ENCODE measurements at places on chromosomes 3 and 15.

DNA sequence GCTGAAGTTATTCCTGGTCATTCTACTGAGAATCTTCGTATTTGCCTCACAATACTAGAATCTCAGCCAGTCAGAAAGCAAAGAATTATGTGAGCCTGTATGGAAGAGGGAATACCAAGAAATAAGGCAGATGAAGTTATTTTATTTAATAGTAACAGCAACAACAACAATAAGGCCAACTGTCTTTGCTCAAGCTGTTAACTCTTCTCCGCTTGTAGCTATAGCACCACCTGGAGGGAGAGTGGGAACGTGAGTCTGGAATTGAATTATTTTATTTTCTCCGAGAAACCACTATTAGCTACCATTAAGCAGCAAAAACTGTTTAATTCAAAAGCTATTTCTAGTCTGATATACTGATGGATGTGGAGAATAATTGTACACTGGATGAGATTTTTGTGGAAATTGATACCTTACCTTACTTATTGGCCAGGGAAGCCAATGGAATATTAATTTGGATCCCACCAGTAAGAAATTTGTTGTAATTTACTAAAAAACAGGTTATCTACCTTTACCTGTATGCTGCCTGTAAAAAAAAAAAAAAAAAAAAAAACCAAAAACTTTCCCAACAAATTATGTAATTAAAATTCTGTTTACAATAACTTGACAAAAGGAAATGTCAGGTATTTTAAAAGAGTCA, 50.1 kb downstream of the CALML4 start:
- DNase-seq: no peak

GRCh38 chr3:38580450-38581382, 68.8 kb downstream of the SCN5A start:
- DNase-seq: no peak

DNA sequence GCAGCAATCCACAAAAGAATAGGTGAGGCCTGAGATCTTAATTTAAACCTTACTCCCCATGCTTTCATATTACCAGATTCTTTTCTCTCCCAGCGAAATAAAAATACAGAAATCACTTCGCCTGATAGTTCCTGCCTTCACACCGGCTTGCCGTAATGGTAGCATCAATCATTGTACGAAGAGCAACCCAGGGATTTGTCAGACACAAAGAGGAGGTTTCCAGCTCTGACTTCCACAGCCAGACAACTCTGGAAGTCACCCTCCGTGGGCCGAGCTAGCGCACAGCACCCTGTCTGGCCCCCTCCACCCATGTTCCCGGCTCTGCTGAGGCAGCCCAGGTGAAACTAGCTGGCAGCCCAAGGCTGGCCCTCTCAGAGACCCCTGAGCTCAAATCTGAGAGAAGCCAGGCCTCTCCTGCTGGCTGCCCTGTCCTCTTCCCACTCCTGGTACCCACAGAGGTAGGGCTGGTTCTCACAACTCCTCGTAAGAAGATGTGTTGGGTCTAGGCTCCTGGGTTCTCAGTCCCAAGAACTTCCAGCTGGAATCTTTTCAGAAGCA, 156.9 kb upstream of the BNIP2 start:
- DNase-seq: no peak

DNA sequence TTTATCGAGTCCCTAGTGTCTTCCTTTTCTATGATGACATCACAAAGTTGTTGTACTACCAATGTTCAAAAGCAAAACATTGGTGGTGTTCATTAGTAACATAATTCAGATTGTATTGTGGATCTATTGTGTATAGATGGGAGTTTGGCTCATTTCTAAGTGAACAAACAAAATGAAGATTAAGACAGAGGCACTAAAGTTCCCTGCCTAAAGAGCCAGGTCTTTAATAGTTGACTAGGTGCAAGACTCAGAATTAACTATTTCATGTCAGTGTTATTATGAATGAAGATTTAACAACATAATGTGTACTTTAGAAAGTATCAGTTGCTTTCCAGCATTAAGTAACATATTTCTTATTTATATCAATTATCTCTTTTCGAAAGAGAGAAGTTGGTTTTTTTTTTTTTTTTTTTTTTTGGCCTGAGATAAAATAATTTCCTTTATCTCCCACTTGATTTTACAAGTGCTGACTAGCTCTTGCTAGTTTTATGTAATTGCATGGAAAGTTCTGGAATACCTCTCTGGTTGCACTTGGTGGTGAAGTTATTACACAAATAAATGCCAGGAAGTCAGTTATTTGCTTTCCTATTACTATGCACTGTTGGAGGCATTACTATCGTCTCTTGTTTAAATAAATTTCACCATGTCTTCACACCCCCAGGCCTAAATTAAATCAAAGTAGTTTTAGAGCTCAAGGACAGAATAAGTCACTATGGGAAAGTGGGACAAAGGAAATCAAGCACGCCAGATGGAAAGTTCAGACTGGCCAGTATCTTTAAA, 48.7 kb downstream of the NAALADL2 start:
- no peak for DNase-seq

DNA sequence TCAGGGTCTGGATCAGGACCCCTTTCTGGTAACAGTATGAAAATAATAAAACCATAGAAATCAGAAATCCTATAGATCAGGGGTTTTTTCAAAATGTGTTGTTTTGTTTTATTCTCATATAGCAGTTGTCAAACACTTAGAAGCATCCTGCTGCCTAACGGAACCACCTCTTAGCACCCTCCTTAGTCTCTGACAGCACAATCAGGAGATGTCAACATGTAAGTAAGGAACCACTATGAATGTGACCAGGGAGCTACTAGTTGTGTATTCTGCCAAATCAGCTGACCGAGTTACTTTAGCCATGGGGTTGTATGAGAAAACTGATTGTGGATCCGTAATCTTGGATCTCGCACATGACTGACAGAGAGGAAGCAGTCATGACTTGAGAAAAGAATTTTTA, 22.2 kb downstream of the CCDC39 start:
- DNase-seq: no peak

- DNase-seq: no peak
Measured at GRCh38 chr3:37571269-37571668, 290.4 kb upstream of the CTDSPL start.

DNA sequence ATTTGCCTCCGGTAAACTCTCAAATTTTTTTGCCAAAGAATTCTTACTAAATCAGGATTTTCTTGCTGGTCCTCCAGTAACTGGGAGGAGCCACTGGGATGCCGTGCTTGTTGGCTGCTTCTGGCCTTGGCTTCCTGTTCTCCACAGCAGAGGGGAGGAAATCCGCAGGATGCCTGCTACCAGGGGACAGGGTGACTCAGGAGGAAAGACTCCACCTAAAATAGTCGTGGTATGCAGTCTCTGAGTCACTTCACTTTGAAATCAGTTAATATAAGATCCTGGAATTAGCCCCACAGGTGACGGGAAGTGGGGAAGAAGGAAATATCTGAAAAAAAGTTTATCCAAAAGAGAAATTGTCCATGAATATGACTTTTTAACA, 6.5 kb upstream of the TM4SF18 start:
- peak; percentile 26 for DNase-seq

- no peak for DNase-seq
Measured at GRCh38 chr3:16033889-16034687, 140.4 kb upstream of the GALNT15 start.

DNA sequence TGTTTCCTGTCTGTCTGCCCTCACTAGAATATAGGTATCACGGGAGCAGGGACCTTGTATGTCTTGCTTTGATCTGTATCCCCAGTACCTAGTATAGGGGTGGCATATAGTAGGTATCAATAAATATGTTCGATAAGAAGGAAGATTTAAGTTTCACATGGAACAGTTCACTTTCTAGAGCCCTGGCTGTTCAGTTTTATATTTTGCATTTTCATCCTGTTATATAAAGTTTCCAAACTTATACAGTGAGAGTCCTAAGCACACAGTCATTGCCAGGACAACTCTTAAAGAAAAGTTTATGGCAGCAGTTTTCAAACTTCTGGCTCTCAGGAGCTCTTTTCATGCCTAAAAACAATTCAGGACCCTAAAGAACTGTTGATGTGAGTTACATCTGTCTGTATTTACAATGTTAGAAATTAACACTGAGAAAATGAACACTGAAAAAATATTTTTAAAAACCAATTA, 13.4 kb downstream of the ITPR1 start:
- no peak for DNase-seq

- no peak for DNase-seq
Measured at GRCh38 chr15:60541481-60542299, 62.7 kb upstream of the ICE2 start.

GRCh38 chr3:143484846-143485512, 363.3 kb downstream of the SLC9A9 start:
- no peak for DNase-seq

DNA sequence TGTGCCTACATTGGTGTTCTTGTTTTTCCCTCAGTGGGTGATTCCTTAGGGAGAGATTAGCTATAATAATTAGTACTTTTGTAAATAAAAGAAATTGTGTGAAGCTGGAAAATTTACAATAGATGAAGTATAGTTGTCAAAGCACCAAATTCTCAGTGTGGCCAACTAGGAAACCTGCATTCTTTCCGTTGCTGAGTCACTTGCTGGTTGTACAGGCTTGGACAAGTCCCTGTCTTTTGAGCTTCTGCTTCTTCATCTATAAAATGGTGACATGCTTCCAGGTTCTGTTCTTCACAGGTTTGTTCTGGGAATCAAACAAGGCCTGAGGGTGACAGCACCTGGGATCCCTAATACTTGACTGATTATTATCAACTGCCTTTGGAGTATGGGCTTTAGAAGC, 184.1 kb upstream of the HES1 start:
- no peak for DNase-seq

GRCh38 chr3:2968475-2968874, 141.7 kb downstream of the IL5RA start:
- DNase-seq: no peak

GRCh38 chr3:36312351-36312750, 68.0 kb upstream of the STAC start:
- no peak for DNase-seq

DNA sequence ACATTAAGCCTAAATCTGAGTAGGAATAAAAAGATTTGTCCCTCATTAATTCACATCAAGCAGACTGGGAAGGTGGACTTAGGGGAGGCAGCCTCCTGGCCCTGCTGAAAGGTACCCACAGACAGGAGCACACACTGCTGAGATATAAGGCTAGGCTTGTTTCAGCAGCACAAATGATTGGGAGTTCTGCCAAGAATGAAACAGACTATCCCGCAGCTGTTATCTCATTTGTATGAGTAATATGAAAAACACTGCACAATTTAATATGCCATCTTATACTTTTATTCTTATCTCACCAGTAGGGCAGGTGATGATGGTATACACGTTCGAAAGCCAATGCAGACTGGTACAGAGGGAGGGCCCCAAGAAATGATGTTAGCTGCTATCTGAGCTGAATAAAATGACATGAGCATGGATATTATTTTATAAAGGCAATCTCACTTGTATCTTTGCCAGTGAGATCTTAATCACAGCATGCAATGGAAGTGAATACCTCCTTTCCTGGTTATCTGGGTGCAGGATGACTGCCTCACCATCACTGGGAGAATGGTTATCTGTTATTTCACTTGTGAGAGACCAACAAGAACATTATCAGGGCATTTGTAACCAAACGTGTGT, 258.7 kb upstream of the PPP2R3A start:
- no peak for DNase-seq

DNA sequence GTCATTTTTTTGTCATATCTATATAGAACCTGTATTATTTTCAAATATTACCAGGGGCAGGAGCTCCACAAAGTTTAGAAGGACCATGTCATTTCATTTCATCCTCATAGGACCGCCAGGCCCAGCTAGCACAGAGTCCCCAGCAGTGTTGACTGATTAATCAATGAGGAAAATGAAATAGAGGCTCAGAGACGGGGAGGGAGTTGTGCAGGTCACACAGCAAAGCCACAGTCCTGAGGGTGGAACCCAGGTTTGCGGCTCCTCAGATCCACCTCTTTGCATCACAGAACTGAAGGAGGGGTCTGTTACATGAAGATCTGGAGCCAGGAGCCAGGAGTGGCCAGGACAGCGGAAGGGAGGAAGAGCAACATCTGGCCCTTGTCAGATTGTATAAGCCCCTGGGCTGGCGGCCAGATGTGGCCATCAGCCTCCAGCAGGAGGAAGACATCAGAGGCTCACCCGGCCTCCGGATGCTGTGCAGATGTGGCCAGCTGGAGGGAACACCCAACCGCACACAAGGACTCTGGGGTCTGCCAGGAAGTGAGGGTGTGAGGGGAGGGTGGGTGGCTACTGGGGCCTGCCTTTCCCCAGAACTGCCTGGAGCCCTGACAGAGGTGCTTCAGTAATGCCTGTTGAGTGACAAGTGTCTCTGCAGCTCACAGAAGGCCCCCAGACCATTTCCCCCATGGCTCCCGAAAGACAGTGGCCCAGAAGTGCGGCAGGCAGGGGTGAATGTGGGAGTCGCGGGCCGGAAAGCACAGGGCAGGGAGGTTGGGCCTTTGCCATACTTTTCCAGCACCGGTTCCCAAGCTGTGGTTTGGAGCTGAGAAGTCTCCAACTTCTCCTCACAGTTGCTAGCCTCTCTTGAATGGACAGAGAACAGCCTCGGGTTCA, 21.3 kb downstream of the EFCC1 start:
- DNase-seq: no peak

- no peak for DNase-seq
Measured at GRCh38 chr3:105842943-105843342, 25.9 kb downstream of the CBLB start.

DNA sequence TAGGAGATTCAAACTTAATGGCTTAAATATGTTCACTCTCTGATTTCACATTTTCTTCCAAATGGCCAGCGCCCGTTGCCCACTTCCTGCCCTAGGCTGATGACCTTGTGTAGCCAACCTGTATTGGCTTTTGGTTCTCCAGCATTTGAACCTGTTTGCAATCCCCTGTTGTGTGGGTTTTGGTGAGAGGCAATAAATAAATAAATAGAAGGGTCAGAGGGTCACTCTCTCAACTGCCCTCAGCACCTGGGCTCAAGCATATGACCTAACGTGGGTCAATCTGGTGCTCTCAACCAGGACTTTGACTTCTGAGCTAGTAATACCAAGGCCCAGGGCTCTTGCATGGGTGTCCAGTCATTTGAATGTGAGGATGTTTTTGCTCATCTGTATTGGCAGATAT, 1.8 kb upstream of the SRP14 start:
- DNase-seq: no peak

DNA sequence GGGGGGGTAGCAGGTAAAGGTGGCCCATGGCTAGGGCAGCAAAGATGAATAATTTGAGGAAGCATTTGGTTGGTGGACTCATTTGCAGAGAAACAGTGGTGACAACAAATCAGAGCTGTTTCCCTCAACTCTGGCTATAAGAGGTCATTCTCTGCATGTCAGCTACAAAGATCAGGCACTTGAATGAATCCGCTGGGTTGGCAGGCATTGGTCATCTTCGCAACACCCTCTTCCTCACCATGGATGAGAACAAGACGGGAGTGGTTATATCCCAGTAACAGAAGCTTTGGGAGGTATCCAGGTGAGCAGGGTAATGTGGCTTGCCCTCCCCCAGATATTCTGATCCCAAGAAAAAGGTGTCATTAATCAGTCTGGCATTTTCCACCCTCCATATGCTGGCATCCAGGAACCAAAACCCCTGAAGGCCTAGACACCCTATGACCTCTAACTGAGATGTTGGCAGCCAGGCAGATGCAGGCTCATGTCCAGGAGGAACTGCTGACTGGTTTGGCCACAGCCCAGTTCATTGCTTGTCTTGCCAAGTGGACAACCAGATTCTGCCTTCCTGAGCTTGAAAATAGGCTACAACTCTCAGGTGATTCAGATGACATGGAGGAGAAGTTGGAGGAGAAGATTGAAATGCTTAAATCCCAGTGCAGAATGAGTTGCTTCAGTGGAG, 108.9 kb upstream of the TRIM42 start:
- no peak for DNase-seq

All from 8988T (cell line).